Astrocyte of the hippocampus (primary cell): ENCODE measurements at places on chromosomes 7 and 10.
A peak's percentile ranks its signal among the peaks of the same experiment; 100 is the strongest.

DNA sequence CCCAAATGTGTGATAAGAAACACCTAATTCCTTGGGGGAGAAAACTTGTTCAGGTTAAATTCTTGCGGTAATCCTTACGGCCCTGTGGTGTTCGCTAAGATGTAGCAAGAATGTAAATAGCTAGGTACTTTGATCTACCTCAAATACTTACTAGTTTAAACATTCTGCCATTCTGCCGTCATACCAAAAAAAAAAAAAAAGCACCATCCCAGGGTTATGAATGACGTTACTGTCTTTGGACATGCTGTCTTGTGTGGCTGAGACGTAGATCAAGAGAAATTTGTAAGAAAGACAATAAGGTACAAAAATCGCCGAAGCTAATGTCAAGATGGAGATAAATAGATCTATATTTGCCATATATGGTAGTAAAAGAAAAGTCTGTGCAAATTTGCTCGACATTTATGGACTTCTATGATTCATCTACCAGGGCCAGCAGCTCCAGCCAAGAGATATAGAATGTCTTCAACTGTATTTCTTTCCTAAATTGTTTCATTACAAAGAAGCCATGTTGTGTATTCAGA is 195.6 kb downstream of the CUX1 start:
- DNase-seq: no peak

- peak; percentile 51 for DNase-seq
Measured at GRCh38 chr7:15853832-15854470, 167.5 kb upstream of the MEOX2 start.

- no peak for DNase-seq
Measured at GRCh38 chr7:151204383-151205032, 5.8 kb downstream of the H2BK1 start.

- no peak for DNase-seq
Measured at GRCh38 chr7:158784270-158784669, 45.0 kb downstream of the ESYT2 start.
